ENCODE measurements at places on chromosomes 1 and 21. TPM values are rescaled to one million over a fixed set of nuclear protein-coding genes. Genes with fewer than 3 reads are reported as not detected.
A peak's percentile ranks its signal among the peaks of the same experiment; 100 is the strongest.

- H3K4me1 ChIP-seq = no peaks in the 10 kb centered on the region
- no peak for DNase-seq
- H3K27ac ChIP-seq = no peak overlapping the region
- no peaks in the 10 kb centered on the region for H3K36me3 ChIP-seq
Measured at GRCh38 chr21:39952265-39952664, 85.0 kb downstream of the PCP4 start.

DNA sequence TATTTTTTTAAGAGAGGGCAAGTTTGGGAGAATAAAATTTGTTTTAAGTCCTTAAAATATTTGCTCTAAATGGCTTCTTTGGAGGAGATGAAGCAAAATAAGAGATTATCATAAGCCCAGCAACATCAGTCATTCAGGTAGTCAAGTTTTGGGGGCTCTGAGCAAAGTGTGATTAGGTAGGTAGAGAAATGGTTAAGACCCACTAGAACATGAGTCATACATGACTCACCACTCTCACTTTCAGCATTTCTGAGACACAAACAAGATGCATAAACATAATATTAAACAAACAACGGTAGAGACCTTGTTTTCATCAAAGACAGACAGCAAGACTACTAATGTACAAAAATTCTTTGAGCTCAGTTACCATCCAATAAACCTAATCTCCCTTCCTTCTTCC is 272.2 kb downstream of the LMO4 start:
- H3K27me3 ChIP-seq = no peaks in the 10 kb centered on the region
- no peaks in the 10 kb centered on the region for H3K4me1 ChIP-seq
- DNase-seq = no peak
- no peak overlapping the region for H3K4me3 ChIP-seq

- DNase-seq = no peak
- H3K27ac ChIP-seq = no peak overlapping the region
- no peaks in the 10 kb centered on the region for H3K27me3 ChIP-seq
- H3K4me1 ChIP-seq = no peaks in the 10 kb centered on the region
- H3K36me3 ChIP-seq = no peaks in the 10 kb centered on the region
Measured at GRCh38 chr1:39981945-39982344, 27.0 kb downstream of the MFSD2A start.

Gene GFI1
- total RNA-seq = 4.0 TPM

GRCh38 chr1:155938220-155938627 is 3.2 kb upstream of the RXFP4 start:
- H3K27ac ChIP-seq = peak overlapping the region; percentile 42
- H3K4me1 ChIP-seq = peaks cover 32% of the 10 kb centered on the region
- H3K27me3 ChIP-seq = no peaks in the 10 kb centered on the region
- H3K36me3 ChIP-seq = no peaks in the 10 kb centered on the region
- no peak overlapping the region for H3K4me3 ChIP-seq

DNA sequence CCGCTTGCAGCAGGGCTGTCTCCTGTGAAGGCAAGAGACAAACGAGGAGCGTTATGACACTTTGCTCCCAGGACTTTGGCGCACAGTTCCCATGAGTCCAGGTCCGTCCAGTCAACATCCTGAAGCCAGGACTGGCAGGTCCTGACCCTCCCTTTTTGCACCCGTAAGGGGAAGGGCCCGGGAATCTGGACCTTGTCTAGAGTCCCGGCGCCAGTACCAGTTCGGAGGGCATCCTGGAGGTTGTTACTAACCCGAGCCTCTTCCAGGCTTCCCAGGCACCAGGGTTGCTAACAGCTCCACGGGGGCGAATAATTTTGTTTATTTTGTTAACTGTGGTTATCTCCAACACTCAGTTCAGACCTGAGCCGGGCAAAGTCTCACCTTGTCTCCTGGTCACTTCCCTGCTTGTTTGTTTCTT is 682 bp upstream of the RWDD3 start:
- peak overlapping the region; percentile 93 for H3K4me3 ChIP-seq
- H3K27me3 ChIP-seq = no peaks in the 10 kb centered on the region

DNA sequence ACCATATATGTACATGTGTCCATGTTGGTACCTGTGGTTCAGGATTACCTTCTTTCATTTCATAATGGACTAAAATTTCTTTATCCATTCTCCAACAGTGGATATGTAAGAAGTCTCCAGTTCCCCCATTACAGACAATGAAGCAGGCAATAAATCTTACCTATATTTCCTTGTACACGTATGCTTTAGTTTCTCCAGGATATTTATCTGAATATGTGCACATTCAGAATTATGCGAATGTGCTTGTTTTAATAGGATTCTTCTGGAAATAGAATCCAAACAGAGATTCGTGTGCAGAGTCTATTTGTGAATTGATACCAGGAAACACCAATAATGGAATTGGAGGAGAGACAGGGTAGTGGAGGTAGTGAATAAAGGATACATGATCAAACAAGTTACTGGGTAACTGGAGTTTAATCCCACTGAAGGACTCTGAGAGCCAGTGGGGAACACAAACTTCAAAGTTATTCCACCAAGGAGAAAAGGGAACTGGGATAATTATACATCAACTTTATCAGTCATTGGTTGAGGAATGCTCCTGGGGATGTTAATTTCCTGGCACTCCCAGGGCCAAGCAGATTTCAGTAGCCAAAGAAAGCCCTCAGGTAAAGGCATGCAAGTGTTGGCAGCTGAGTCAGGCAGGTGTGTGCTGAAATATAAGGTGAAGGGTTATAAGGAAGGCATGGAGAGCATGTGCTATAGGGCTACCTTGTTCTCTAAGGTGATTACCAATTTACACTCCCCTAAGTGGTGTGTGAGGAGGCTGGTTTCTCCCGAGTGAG is 374.9 kb upstream of the PBX1 start:
- no peaks in the 10 kb centered on the region for H3K36me3 ChIP-seq
- H3K4me3 ChIP-seq = no peak overlapping the region
- no peak for DNase-seq
- H3K27ac ChIP-seq = no peak overlapping the region
- no peaks in the 10 kb centered on the region for H3K4me1 ChIP-seq
- H3K27me3 ChIP-seq = no peaks in the 10 kb centered on the region

DNA sequence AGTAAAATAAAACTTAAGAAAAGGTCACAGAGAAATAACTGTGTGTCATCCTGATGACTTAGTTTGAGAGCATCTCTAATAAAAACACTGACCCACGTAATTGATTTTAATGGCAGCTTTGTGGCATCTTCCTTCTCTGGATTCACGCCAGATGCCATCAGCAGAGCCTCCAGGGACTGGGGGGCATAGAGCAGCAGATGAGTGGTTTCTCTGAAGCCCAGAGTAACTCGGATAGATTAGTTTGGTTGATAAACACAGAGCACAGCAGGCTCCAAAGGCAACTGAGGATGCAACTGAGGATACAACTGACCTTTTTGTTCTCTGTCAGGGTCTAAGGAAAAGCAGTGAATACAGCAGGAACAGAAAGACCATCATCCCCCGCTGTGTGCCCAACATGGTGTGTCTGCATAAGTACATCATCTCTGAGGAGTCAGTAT is 180.8 kb downstream of the RPS6KC1 start:
- H3K27ac ChIP-seq = no peak overlapping the region
- H3K4me3 ChIP-seq = no peak overlapping the region
- no peaks in the 10 kb centered on the region for H3K27me3 ChIP-seq
- DNase-seq = no peak
- no peaks in the 10 kb centered on the region for H3K36me3 ChIP-seq

GRCh38 chr21:44267655-44268142 is 6.0 kb upstream of the DNMT3L start:
- no peaks in the 10 kb centered on the region for H3K27me3 ChIP-seq
- no peaks in the 10 kb centered on the region for H3K36me3 ChIP-seq
- H3K4me3 ChIP-seq = no peak overlapping the region
- no peak for DNase-seq
- H3K27ac ChIP-seq = no peak overlapping the region

GRCh38 chr1:53890522-53890941 is 935 bp upstream of the YIPF1 start:
- no peaks in the 10 kb centered on the region for H3K4me1 ChIP-seq
- H3K4me3 ChIP-seq = peak overlapping the region; percentile 86
- no peak for DNase-seq
- H3K36me3 ChIP-seq = no peaks in the 10 kb centered on the region

DNA sequence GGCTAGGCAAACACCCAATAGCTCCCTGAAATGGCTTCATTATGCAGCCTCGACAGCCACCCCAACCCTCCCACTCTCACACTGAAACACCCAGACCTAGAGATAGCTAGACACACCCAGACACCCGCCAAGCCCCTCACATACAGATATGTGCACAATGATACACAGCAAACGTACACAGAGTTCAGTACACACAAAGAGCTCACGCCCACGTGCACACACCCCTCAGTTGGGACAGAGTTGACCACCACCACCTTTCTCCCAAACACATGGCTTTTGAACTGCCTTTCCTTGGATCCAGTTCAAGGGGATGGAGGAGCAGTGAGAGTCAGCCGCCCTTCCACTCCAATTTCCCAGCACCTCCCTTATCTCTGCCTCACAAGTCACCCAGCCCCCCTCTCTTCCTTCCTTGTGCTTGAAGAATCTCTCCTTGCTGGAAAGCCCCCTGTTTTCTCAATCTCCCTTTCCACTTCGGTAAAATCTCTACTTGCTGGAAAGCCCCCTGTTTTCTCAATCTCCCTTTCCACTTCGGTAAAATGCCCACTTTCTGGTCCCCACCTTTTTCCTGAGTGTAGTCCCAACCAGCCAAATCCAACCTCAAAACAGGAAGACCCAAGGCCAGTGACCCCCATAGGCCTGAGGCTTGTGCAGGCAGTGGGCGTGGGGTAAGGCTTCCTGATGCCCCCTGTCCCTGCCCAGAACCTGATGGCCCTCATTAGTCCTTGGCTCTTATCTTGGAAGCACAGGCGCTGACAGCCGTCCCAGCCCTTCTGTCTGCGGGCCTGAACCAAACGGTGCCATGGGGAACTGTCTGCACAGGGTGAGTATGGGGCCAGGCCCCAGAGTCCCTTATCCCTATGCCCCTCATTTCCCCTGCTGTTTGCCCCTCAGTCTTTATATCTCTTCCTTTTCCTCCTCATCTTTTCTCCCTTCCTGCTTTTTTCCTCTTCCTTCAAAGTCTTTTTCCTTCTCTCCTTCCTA is at the start of gene ACKR1:
ACKR1 (plus strand) TSS at position 715 of the 981 bp plus-strand sequence; CDS start at position 800, 85 bp downstream.
- H3K4me1 ChIP-seq = no peaks in the 10 kb centered on the region
- no peak for DNase-seq

Gene IVL
- not detected for total RNA-seq

- no peak overlapping the region for H3K4me3 ChIP-seq
- no peak overlapping the region for H3K27ac ChIP-seq
- no peaks in the 10 kb centered on the region for H3K27me3 ChIP-seq
- peaks cover 5% of the 10 kb centered on the region for H3K4me1 ChIP-seq
Measured at GRCh38 chr1:21060523-21060922, 116.2 kb downstream of the EIF4G3 start.

Gene FRRS1
- 6.1 TPM for total RNA-seq

- H3K36me3 ChIP-seq = no peaks in the 10 kb centered on the region
- DNase-seq = no peak
- no peak overlapping the region for H3K4me3 ChIP-seq
- H3K27me3 ChIP-seq = no peaks in the 10 kb centered on the region
- H3K27ac ChIP-seq = no peak overlapping the region
Measured at GRCh38 chr1:42788021-42788420, 3.2 kb downstream of the TMEM269 start.

DNA sequence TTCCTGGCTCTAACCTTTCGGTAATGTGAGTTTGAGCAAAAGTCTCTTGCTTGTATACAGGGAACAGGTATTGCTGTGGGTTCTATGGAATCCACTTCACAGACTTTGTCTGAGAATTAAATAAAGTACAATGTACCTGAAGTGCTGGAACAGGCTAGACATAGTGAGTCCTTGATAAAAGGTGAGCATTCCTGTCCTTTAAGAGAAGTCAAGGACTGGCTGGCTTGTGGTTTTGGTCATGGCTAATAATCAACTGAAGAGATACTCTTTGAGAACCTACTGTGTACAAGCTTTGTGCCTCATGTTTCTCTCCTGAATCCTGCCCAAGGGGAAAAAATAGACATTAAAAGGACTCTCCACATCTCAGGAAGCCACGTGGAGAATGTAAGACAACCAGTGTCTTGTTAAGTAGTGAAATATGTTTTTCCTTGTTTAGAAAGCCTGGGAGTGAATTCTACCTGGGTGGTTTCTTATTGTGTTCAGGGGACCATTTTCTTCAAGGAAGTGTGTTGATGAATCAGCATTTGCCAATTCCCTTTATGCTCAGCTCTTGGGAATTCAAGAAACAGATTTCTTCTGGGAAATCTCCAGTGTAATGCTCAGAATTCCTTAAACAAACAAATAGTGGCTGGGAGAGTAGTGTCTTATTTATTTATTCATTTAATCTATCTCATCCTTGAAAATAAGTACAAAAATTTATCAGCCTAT is 55.2 kb upstream of the PLD5 start:
- DNase-seq = no peak
- no peak overlapping the region for H3K27ac ChIP-seq
- no peaks in the 10 kb centered on the region for H3K27me3 ChIP-seq
- no peaks in the 10 kb centered on the region for H3K36me3 ChIP-seq
- H3K4me1 ChIP-seq = no peaks in the 10 kb centered on the region

Gene OR2AK2
- 0.74 TPM for total RNA-seq

Gene CKS1B
- 84.3 TPM for total RNA-seq

DNA sequence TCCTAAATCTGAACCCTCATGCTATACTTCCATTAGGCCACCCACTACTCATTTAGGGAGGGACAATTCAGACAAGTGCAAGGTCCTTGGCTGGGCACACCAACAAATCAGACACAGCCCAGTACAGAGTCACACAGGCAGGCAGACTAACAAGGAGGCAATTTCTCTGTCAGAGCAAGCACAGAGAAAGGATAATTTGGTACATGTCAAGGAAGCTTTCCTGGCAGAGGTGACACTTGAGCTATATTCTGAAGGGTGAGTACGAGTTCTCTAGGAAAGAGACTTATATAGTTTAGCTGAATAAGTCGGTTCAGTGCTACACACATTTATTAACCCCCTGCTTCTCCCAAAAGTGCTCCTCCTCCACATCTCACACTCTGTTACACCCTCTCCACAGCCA is 455.9 kb downstream of the OMA1 start:
- peaks cover 4% of the 10 kb centered on the region for H3K4me1 ChIP-seq
- no peaks in the 10 kb centered on the region for H3K36me3 ChIP-seq
- no peaks in the 10 kb centered on the region for H3K27me3 ChIP-seq

- H3K27me3 ChIP-seq = no peaks in the 10 kb centered on the region
- no peaks in the 10 kb centered on the region for H3K36me3 ChIP-seq
- no peak overlapping the region for H3K4me3 ChIP-seq
- peaks cover 16% of the 10 kb centered on the region for H3K4me1 ChIP-seq
- peak overlapping the region; percentile 50 for H3K27ac ChIP-seq
Measured at GRCh38 chr21:43333298-43334062, 93.5 kb downstream of the SIK1 start.

All from testis (tissue), 5 donors.